ENCODE measurements at places on chromosomes 11 and 22.

DNA sequence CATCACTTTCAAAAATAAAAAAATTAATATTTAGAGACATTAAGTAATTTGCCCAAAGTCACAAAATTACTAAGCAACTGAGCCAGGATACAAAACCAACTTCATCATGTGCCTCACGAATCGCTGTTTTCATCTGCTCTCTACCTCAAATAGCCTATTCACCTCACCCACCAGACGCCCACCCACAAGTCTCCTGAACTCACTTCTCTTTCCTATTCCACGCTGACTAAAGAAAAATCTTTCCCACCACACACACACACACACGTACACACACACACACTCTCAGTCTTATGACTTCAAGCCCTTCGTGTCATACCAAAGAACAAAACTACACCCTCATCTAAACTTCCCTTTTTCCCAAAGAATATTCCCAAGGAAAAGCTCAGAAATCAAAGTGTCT is 2.2 kb downstream of the OR8B12 start:
- no peak for DNase-seq

GRCh38 chr22:31896472-31896871 is 47.9 kb upstream of the YWHAH start:
- DNase-seq, result no peak

DNA sequence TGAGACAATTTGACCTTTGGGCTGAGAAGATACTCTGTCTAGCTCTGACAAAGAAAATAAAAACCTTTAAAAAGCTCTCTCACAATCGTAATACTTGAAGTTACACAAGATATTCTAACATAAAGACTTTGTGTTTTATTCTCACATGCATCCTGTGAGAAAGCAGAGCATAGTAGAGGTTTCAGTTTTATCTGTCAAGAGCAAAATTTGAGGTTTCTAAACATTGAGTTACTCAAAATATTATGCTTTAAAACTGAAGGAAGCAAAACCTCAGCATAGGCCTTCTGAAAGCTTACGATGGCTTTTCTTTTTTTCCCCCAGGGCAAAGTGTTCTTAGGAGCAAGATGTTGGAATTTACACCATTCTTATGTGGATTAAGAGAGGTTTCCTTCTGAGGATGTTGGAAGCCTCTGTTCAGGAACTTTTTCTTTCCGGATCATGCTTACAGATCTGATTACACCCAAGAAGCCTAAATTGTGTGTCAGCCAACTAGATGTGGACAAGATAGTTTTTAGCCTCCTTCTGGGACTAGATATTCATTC is 15.0 kb upstream of the OR51M1 start:
- DNase-seq, result no peak

- no peak for DNase-seq
Measured at GRCh38 chr22:48799227-48799970, 1028.3 kb downstream of the BRD1 start.

DNA sequence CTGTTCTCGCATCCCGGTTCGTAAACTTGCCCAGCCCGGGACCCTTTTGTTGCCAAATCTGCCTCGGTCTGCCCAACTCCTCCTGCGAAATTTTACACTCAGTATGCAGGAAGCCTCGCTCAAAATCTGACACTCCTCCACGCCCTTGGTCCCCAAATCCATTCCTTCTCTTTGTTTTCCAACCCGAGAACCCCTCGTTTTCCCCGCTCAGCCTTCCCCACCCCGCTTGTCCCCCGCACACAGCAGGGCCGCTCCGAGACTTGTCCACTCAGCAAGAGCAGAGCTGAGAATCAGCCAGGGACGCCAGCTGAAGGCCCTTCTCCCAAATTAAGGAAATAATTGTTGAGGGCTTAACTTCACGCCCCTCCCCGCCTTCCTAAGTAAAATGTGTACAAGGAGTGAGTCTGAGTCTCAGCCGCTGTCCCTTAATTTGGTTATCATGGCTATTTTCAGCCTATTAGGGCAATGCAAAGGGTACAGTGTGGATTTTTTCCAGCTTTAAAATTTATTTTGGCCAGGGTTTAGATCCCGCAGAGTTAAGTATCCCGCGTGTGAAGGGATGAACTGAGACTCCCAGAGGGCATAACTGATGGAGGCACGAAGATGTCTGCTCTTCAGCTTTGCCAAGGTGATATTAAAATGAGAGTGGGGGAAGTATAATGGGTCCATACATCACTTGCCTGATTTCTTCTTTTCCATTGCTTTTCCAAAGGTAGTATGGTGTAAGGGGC is 581 bp upstream of the FBXO3 start:
- DNase-seq, result no peak

DNA sequence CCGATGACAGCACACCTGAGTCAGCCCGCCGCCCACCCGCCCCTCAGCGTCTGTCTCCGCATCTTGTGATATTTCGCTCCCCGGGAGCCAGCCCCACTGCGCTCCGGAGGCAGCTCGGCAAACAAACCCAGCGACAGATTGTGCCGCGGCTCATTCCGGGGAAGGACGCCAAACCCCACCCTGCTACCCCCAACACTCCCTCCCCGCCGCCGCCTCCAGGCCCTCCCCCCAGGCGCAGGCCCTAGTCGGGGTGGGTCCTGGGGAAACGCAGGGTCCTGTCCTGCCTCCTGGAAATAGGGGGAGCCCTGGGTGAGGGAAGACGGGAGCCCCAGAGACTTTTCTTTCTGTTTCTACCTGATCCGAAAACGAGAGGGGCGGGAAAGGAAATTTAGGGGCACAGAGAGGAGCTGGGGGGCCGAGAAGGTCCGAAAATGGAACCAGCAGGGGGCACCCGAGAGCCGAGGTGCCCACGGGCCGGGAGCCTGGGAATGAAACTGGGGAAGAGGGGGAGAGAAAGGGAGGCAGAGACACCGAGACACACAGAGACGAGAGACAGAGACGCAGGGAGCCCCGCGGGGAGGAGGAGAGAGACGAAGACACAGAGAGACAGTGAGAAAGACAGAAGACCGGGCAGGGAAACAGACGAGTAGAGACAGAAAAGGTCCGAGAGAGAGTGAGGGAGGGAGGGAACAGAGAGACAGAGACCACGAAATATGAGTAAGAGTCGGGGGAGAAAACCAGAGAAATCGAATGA is 1.7 kb upstream of the RTN4RL2 start:
- no peak for DNase-seq

DNA sequence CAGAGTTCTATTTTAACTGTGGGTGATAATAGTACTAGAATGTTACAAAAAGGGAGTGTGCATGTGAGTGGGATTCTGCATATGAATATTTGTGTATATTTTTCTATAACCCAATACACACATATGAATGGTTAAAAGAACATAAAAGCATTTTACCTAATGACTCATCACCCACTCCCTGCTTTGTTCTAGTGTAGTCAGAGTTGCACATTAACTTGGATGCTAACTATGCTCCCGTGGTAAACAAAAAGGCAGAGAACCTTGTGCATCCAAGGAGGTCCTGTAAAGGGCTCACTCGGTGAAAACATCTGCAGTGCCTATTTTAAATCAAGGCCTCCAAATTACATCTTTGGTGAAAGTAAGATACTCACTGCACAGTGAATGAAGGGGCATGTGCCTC is 1289.4 kb downstream of the LRRC4C start:
- no peak for DNase-seq

DNA sequence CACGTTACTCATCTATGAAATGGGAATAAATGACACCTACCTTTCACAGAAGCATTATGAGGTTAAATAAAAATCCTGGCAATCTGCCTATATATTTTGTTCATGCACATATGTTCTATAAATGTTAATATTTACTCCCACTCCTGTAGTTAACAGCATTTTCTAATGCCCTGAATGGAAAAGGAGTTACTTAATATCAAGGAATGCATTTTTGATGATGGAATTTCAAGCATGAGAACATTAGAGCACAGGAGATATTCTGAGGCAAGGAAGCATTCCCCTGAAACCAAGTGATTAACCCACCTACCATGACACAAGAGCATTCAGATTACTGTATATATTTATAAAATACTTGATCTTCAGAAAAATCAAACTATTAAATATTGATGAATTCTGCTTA is 102.1 kb downstream of the ARHGAP32 start:
- peak; percentile 63 for DNase-seq

DNA sequence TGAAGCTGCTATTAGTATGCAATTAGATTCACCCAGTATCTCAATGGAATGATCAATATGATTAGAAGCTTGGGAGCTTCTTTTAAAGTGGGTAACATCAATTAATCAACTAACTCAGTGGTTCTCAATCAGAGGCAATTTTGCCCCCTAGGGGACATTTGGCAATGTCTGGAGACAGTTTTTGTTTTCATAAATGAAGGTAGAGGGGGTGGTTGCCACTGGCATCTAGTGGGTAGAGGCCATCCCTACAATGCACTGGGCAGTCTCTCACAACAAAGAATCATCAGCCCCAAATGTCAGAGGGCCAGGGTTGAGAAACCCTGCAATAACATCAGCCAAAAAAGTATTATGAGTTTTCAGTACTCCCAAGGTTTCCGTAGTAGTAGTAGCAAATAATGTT is 5.9 kb upstream of the AMOTL1 start:
- no peak for DNase-seq

DNA sequence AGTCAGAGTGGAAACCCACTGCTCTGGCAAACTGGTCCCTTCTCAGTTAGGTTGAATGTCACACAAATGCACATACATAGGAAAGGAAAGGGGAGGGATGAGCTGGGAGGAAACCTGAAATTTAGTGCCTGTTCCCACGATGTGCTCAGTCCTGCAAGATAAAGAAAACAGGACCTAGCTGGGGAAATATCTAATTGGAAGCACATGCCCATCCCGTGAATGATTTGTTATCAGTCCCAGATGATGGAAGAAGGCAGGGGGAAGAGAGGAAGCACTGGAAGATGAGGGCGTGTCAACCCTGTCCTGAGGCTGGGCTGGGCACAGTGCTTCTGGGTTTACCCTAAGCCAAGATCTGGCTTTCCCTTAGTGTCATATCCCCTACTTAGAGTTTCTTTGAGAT is 173.9 kb downstream of the NAV2 start:
- DNase-seq, result no peak

GRCh38 chr11:6655790-6656583 is at the start of gene DCHS1:
Gene DCHS1, minus strand, starts transcription at chr11:6655809. Its CDS starts 14,196 bp downstream, at chr11:6641613.
- no peak for DNase-seq

- no peak for DNase-seq
Measured at GRCh38 chr11:70530629-70531185, 132.4 kb downstream of the CTTN start.

GRCh38 chr11:8092587-8093424 is 11.8 kb downstream of the TUB start:
- peak; percentile 70 for DNase-seq

DNA sequence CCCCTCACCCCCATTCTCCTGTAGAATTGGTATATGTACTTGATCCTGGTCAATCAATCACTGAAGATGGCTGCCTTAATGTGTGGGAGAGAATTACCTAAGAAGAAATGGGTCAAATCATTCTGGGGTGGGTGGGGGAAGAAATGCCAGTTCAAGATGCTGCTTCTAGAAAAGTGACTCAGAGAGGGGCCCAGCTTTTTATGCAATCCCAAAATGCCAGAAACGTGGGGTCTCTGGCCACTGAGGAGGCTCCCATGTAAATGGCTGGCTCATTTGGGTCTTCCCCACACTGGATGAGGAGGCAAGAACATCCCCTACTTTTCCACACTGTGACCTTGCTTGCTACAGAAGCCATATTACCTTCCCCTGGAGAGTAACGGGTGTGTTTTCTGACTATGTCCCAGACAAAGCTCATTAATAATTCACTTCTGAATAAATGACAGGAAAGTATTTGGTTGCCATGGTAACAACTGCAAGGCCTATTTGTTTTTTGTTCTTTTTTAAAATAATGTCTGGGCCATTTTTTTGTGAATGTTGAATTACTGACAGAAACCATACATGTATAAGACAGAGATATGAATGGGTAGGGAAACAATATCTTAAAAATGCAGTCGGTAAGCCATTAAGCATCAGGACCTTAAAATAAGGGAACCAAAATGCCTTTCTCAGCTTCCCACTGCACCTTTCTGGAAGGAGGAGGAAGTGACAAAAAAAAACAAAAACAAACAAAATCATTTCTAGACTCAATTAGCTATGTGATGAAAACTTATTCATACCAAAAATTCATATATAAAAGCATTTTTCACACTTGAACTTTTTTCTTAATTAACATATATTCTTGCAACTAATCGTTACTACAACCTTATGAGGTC is 32.0 kb downstream of the SLC1A2 start:
- no peak for DNase-seq

DNA sequence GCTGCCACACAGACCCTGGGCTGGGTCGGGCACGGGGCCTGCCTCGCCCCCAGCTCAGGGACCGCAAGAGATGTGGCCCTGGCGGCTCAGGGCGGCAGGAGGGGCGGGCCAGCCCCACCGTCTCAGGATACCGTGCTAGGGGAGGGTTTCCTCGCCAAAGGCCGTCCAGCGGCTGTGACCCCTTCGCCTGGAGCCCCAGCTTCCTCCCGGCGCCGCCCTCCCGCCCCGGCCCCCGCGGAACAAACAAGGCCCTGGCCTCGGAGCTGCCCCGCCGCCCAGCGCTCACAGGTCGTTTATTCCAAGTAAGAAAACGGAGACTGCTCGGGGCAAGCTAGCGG is 543 bp upstream of the AP2A2 start:
- DNase-seq, result no peak

- DNase-seq, result peak; percentile 57
Measured at GRCh38 chr11:6328321-6328720, 8.0 kb upstream of the CAVIN3 start.

DNA sequence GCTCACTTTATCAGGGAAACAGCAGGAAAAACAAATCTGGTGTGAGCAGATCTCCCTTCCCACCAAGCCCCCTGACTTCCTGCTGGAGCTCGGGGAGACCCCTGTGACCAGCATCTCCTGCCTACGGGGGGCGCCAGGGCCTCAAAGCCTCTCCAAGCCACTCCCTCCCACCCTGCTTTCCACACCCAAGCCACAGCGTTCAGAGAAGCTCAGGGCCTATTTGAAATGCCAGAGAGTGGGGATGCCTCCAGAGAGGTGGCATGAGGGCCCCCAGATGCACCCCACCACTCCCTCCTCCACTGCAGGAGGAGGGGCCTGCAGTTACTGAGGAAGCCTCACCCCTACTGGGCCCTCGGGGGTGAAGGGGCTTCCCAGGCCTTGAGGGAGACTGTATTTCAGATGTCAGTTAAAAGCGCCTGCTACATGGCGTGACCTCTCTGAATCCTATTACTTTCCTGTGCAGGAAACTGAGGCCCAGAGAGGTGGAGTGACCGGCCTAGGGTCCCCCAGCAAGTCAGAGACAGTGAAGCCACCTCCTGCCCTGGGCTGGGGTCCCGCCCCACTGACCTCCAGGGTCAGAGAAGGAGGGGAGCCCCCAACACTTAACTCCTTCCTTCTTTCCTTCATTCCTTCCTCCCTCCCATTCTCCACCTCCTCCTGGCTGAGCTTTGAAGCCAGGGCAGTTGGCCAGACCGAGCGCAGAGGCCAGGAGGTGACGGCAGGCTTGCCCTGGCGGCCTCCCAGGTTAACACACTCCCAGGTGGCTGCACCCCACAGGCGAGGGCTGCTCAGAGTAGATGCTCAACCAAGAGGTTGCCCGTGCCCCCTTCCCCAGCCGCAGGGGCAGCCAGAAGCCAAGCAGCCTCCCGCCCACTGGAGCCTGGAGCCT is 6.0 kb upstream of the CDKN1C start:
- no peak for DNase-seq

- DNase-seq, result no peak
Measured at GRCh38 chr22:20228055-20228938, 39.8 kb downstream of the RTN4R start.
